Regular cardiac myocyte (primary cell): ENCODE measurements at places on chromosomes 2 and 18. TPM values are rescaled to one million over a fixed set of nuclear protein-coding genes. Genes with fewer than 3 reads are reported as not detected.

The OR6B2 gene
- total RNA-seq: not detected in 2 replicates

The TMEFF2 gene
- total RNA-seq: under 0.01 TPM in 2 replicates

The AFF3 gene
- 2.0 and 2.9 TPM in 2 replicates for total RNA-seq

The DLGAP1 gene
- 1.7 and 5.4 TPM in 2 replicates for total RNA-seq

The TUBA3E gene
- not detected in 2 replicates for total RNA-seq

The ADCYAP1 gene
- not detected in 2 replicates for total RNA-seq

The L3MBTL4 gene
- total RNA-seq: under 0.01 TPM in 2 replicates

The NETO1 gene
- not detected in 2 replicates for total RNA-seq

The RGPD3 gene
- 0.19 and 0.85 TPM in 2 replicates for total RNA-seq

The SMCHD1 gene
- 70.8 and 72.9 TPM in 2 replicates for total RNA-seq
